Right atrium auricular region (tissue), 2 donors: ENCODE measurements at places on chromosomes 1 and 21. TPM values are rescaled to one million over a fixed set of nuclear protein-coding genes. Genes with fewer than 3 reads are reported as not detected.

The FUBP1 gene
- total RNA-seq = 45.8 TPM

The NEK2 gene
- total RNA-seq = not detected

The BRDT gene
- total RNA-seq = not detected

The FYB2 gene
- total RNA-seq = 0.39 TPM

The FNDC5 gene
- total RNA-seq = 112 TPM

The NEGR1 gene
- 9.9 TPM for total RNA-seq

The BGLAP gene
- not detected for total RNA-seq

The TMEM52 gene
- 1.8 TPM for total RNA-seq

The SV2A gene
- 6.3 TPM for total RNA-seq

The MNDA gene
- 2.3 TPM for total RNA-seq

The CELA2B gene
- not detected for total RNA-seq

The LCE6A gene
- not detected for total RNA-seq
